HEK293T (cell line): ENCODE measurements at places on chromosomes 2 and 18.

- no peak for DNase-seq
Measured at GRCh38 chr2:16378031-16378430, 287.6 kb downstream of the CYRIA start.

DNA sequence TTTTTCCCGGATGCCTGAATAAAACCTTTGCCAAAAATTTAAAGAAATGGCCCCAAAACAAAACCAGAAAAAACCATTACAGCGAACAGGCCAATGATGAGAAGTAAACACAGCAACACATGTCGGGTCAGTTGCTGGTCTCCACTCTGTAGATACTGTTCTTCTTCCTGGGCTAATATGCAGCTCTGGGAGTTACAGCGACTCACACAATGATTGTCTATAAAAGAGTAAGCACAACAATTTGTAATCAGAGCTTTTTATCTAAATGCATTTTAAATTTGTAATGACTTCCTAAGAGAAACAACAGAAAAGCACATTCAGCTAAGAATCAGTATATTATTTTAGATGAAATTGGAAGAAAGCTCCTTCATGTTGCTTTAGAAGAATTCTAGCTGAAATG lies 40.3 kb downstream of the GPR155 start:
- DNase-seq, result no peak

DNA sequence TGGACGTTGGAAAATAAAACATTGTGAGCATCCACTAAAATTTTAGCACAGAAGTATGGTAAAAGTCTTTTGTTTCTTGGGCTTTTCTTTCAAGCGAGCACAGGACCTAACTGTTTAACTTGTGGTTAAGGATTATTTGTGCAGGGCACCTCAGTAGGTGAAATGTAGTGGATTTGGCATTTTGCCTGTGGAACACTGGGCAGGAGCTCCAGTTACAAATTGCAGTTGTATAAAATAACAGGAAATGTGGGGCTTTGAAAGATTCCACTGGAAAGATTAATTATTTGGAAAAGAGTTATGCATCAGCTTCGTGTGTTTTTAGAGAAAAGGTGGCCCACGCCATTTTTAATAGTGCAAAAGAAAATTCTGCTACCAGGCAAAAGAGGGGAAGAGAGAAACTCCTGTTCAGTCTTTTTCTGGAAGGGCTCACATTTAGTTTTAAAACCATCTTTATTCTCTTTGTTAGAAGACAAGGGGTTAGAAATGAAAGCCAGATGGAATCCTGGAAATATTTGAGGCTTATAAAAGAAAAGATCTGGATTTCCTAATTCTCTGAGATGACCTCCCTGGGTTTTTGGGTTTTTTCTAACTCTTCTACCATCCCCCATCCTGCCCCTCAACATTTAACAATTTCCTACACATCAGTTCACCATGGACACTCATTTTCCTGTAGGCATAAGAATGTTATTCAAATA lies 144.3 kb upstream of the SERTAD2 start:
- DNase-seq, result no peak

- no peak for DNase-seq
Measured at GRCh38 chr2:113922335-113922734, 32.4 kb downstream of the ACTR3 start.
